ENCODE measurements at places on chromosomes 1 and 21.

DNA sequence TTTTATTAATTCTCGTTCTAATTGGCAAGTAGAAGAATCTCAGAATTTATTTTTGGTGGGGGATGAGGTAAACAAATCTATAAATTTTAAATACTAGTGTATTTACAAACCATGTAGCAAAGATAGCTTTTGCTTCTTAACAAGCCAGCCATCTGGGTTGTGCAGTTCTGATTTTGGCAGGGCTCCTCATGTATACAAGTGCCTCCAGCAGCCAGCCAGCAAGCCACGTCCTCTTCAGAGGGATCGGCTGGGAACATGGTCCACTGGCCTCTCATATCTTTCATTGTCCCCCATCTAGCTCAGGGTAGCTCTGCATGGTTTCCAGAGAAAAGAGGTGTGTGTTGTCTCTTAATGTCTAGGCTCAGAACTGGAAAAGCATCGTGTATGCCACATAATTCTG lies 659.1 kb downstream of the MRPL39 start:
- no peak for DNase-seq

DNA sequence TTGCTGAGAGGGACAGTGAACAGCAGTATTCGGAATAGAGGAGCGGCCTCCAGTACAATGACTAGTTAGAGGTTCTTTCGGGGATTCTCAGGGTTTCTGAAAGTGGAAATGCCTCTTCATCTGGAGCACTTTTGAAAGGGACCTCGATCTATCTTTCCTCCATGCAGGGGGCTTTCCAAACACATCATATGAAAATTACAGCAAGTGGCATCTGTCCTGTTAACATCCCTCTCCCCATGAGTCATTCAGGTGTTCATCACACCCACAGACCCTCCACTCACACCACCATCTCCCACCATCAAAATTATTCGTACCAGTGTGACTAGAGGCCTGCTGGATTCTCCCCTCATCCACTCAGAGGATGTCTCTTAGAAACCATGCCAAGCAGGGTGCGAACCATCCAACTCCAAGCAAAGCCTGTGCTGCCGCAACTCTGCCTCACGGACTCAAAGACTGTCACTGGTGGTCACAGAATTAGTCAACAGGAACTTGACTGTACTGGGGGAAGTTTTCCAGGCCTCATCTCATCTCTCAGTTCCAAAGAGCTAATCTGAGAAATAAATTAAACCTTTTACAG lies 211.1 kb downstream of the MRPL39 start:
- peak; percentile 63 for DNase-seq

DNA sequence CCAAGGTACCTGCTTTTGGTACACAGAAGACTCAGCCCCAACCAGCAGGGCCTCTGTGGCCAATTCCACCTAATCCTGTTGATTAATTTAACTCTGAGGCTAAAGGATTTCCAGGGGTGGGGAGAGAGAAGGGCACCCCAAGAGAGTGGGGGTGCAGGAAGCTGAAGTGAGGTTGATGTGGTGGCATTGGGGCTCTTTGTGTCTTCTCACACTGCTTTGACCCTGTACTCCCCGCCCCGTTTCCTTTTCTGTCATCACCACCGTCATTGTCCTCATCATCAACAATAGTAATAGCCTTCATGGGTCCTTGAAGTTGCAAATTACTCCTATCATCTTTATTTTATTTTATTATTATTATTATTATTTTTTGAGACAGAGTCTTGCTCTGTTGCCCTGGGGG lies 55.9 kb downstream of the PAX7 start:
- no peak for DNase-seq

DNA sequence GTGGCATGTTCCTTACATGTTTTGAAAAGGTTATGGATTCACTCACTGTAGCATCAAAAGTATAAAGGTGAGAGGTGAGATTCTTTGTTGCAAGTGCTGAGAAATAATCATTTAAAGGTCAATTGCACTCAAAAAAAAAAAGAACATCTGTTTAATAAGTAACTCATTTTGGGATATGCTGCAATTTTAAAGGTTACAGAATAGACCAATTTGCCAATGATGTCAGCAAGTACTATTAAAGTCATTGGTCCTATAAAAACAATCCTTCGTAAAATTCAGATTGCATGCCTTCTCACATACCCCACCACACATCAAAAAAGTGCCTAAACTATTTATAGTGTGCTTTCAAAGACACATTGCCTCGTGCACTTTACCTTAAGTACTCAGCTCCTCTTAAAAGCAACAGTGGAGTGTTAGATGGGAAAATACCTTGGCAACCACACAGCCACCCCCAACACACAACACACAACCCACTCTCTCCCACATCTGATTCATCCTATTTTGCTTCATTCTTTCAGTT lies 218.2 kb upstream of the ADGRL2 start:
- no peak for DNase-seq

DNA sequence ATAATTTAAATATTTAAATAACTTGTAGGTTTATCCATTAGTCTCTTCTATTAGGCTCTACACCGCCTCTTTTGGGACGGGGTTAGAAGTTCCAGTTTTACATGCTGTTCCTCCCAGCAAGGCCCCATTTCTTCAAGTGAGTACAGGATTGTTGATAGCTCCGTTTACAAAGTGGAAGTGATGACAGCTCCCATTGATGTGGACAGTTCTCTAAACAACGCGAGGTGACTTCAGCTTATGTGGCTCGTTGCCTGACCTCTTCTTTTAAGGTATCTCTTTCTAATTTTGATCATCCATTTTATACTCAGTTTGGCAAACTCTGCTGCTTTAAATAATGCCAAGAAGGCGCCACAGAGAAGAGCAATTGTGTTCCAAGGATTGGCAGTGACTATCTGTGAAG lies 49.7 kb downstream of the PACC1 start:
- no peak for DNase-seq

DNA sequence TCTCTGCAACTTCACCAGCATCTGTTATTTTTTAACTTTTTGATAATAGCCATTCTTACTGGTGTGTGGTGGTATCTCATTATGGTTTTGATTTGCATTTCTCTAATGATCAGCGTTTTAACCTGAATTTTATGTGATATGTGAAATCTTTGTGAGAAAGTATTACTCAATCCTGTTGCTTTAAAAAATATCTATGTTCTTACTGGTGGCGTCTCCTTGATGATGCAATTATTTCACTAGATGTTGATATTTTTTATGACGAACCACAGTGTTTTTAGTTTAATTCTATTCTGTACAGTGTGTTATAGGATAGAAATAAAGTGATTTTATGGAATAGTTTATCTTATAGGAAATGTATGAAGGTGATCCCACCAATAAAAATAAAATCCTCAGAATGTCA lies 54.7 kb upstream of the GPR88 start:
- DNase-seq, result no peak

DNA sequence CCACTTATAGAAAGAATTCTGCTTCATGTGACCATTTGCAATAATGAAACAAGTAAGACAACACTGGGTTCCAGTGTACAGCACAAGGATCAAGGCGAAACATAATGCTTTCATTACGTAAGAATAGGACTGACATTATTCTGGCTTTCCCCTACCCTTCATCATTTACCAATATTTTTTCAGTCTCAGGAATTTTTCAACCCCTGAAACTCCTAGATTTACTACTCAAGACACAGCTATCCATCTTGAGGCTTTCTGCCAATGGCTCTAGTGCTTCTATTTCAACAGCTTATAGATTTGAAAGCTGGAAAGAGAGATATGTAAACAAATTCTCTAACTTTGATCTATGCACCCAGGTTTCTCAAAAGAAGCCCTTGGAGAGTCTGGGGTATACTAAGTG lies 48.4 kb downstream of the WLS start:
- no peak for DNase-seq

DNA sequence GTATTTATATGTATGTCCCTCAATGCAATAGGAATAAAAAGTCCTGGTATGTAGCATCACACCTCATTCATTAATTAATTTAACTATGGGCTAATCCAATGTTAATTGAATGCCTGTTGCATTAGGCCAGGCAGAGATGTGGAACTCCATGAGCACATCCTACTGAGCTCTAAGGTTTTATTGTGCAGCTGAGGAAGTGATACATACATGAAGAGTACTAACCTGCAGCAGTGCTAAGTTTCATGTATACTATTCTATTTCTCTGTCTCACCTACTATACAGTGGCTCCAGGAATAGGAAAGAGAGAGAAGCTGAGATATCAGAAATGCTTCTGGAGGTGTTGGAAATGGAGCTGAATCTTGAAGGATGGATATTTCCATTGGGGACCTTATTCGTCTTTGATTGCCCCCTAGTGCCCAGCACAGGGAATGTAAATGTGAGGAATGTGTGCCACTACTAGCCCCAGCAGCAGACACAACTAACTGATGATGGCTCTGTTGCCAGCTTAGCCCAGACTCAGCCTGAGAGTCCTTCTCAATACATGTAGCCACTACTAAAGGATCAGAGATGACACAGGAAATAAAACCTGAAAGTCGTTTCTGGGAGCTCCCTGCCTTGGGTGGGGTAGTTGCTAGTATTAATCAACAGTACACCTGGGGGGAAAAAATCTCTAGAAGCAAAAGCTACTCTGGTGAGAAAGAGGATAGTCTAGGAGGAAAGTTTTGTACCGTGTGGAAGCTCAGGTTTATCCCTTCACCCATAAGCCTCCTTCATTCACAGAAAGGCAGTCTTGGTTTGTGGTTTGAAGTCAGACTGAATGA lies 173.3 kb upstream of the FOXD3 start:
- DNase-seq, result no peak

DNA sequence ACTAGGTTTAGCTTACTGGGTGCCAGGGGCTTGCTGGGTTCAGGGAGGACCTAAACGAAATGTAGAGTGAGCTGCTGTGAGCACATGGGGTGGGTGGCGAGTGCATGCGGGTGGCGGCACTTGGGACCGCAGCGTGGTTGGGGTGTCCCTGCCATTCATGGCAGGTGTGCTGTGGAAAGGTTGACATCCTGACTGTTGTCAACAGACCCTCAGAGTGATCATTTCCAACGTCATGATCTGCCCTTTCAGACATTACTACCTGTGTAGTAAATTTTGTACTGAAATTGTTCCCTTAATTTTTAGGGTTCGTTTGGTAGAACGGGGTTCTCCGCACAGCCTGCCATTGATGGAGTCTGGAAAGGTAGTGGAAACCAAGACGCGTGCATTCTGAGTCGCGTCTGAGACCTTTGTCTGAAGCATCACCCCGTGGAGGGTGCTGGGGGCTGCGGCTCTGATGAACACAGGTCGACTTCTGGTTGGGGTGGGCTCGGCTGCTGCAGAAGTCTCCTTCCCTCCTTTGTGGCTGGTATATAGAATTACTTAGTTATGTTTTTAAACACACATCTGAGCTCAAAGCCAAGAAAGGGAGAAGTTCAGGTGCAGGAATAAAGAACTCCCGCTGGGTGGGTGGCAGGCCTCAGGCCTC lies 43.3 kb downstream of the S100B start:
- no peak for DNase-seq

DNA sequence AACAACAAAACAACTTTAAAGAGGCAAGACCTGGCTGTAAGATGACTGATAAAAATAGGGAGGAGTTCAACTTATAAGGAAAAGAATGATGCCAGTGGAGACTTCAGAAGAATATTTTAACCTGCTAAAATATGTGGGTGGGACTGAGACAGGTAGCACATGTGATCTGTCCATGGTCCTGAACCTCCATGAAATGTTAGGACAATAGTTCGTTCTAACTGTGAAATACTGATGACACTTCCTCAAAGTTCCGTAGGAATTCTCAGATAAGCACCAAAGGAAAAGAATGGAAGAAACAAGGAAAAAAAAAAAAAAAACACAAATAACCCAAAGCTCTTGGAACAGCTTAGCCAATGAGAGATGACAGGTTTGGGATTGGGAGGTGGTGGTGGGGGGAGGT lies 44.7 kb downstream of the CDC42BPA start:
- DNase-seq, result no peak

DNA sequence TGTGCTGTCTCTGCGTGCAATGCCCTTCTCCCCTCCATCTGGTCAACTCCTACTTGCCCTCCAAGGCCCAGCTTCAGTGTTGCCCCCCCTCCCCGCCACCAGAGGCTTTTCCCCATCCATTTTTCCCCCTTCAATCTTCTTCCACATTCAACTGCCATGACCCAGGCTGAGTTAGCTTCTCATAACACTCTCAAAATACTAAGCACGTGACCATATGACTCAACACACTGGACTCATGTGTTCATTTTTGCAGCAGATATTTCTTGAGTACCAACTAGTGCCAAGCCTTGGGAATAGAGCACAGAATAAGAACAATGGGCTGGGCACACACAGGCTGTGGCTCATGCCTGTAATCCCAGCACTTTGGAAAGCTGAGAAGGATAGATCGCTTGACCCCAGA lies 132.1 kb downstream of the IGSF21 start:
- DNase-seq, result no peak

DNA sequence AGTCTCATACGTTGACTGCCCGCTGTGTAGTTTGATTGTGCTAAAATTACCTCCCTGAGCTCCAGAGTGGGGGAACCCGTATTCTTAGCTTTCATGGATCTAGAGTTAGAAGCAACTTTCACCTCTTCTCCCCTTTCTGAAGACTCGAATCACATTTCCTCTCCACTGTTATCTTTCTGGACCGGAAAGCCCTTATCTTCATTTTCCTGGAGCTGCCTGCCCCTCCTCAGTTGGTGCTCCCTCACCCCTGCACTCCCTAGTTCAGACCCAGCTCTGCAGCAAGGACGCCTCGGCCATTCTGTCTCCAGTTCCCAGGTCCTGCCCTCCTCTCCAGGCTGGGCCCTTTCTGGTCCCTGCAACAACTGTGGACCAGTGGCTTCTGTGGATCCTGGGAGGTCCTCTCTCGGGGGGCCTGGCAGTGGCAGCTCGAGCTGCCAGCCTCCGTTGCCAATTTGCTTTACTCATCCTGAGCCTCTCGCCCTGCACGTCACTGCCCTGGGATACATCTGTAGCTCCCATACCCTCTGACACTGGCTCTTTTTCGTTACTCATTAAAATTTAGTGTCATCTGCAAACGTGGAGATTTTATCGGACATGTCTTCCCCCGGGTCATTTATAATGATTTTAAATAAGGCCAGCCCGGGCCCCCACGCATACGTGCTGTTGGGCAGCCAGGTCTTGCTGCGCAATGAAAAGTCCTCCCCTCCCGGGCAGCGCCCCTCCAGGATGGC lies 141.5 kb upstream of the VAMP3 start:
- no peak for DNase-seq

- DNase-seq, result no peak
These were observed 118.0 kb downstream of the ATP5PO start for GRCh38 chr21:33797565-33797964.
